ENCODE measurements at places on chromosomes 5 and 9. TPM values are rescaled to one million over a fixed set of nuclear protein-coding genes. Genes with fewer than 3 reads are reported as not detected.

DNAJC25 gene
- 16.3 TPM for total RNA-seq

GCNT1 gene
- 0.24 TPM for total RNA-seq

MSX2 gene
- 2.0 TPM for total RNA-seq

RNF183 gene
- not detected for total RNA-seq

TNPO1 gene
- 301 TPM for total RNA-seq

FOXI1 gene
- total RNA-seq = not detected

FRMPD1 gene
- total RNA-seq = not detected

SLC4A9 gene
- total RNA-seq = 0.18 TPM
